ENCODE measurements at places on chromosomes 7 and 10.
A peak's percentile ranks its signal among the peaks of the same experiment; 100 is the strongest.

DNA sequence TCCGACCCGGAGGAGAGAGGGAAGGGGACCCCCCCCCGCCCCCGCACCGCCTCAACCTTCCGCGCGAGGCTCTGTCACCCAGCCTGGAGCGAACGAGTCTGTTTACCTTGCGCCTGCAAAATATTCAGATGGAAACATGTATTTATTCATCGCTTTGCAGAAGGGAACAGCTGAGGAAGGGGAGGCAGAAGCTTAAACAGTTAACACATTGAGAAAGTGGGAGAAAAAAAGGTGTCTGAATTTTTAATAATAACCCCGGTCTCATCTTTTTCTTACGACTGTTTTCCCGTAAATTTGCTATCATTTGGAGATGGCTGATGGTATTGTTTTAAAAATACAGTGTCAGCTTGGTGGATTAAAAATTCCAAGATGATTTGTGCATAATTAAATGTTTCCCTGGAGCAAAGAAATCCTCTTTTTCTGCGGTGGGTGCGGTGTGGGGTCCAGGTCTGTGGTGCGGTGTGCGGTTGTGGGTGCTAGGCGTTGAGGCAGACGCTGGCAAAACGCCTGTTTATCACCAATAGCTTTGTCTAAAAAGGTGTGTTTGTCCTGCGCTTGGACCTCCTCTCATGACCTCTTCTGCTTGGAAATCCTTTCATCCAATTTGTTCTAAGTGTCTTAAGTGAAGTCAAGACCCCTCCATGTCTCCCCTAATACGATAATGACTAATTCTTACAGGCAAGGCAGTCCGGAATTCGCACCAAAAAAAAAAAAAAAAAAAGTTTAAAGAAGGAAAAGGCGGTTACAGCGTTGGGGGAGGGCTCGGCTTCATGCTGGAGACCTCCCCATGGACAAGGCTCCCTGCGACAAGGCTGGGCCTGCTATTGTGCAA lies 1.6 kb downstream of the UNCX start:
- no peak for DNase-seq

DNA sequence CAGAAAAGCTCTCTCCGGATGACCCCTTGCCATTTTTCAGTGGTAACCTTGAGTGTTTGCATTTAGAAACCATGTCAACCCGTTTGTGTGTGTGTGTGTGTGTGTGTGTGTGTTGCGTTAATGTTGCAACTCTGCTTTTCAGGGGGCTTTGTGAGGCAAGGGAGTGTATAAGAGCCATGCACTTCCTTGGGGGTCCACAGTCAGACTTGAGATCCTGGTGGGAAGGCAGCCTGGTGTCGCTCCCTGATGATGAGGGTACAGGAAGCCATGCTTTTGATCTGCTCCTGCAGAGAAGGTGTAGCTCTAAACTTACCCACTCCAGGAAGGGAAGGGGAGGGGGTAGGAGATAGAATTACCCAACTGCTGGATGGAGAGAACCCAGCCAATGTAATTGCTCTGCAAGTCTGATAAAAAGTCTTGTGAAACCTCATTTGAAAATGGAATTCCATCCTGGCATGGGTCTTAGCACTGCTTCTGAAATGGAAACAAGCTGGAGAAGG lies 10.7 kb downstream of the GRK5 start:
- DNase-seq = no peak

DNA sequence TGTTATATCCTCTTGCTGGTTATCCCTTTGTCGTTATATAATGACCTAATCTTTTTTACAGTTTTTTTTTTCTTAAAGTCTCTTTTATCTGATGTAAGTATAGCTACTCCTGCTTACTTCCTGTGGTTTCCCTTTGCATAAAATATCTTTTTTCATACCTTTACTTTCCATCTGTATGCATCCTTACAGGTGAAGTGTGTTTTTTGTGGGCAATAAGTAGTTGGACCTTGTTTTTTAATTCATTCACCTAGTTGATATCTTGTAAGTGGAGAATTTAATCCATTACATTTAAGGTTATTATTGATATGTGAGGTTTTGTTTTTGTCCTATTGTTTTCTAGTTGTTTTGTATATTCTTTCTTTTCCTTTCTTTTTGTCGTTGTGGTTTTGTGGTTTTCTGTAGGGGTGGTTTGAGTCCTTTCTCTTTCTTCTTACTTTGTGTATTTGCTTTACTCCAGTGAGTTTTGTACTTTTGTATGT lies 168.6 kb downstream of the MLLT10 start:
- DNase-seq = no peak

- no peak for DNase-seq
Observed at GRCh38 chr10:6103591-6103990, 14.8 kb downstream of the RBM17 start.

GRCh38 chr7:42549866-42550485 lies 313.0 kb upstream of the GLI3 start:
- no peak for DNase-seq

DNA sequence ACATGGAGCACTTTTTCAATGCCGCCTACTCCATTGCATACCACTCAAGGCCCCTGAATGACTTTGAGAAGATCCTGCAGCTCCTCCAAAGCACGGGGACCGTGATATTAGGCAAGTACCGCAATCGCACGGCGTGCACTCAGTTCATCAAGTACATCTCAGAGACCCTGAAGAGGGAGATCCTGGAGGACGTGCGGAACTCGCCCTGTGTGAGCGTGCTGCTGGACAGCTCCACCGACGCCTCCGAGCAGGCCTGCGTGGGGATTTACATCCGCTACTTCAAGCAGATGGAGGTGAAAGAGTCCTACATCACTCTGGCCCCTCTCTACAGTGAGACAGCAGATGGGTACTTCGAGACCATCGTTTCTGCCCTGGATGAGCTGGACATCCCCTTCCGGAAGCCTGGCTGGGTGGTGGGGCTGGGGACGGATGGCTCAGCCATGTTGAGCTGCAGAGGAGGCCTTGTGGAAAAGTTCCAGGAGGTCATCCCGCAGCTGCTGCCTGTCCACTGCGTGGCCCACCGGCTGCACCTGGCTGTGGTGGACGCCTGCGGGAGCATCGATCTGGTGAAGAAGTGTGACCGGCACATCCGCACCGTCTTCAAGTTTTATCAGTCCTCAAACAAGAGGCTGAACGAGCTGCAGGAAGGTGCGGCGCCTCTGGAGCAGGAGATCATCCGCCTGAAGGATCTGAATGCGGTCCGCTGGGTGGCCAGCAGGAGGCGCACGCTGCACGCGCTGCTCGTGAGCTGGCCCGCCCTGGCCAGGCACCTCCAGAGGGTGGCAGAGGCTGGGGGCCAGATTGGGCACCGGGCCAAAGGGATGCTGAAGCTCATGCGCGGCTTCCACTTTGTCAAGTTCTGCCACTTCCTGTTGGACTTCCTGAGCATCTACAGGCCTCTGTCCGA lies 12.7 kb upstream of the ATP6V0E2 start:
- no peak for DNase-seq

DNA sequence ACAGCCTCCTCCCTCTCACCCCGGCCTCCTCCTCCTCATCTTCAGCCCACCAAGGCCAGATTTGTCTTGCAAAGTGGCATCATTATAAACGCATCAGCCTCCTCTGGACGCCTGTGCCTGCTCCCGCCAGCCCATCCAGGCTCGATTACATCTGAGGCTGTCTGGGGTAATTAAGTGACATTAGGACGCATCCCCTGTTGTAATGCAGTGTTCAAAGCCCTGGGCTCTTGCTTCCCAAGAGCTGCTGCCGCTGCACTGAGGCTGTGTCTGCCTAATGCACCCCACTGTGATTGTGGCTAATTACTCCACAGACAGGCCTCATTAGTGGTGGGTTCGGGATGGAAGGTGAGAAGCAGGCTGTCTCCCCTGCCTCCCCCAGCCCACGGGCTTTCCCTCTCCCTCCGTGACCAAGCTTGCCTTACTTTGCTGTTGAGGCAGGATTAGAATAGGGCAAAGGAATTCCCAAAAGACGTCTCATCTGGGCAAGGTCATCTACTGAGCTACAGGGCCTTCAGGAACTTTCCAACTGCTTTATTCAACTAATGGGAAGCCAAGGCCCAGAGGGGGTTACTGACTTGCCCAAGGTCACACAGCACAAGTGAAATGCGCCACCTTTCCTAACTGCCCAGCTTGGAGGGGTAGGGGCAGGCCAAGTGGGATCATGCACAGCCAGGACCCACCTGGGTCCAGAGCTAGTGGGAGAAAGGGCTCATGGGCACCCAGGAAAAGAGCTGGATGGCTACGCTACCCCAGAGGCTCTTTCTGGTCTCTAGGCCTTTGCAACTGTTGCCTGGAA lies 66.2 kb upstream of the PCBD1 start:
- DNase-seq = no peak

GRCh38 chr7:41659539-41659938 lies 43.4 kb downstream of the INHBA start:
- DNase-seq = no peak

DNA sequence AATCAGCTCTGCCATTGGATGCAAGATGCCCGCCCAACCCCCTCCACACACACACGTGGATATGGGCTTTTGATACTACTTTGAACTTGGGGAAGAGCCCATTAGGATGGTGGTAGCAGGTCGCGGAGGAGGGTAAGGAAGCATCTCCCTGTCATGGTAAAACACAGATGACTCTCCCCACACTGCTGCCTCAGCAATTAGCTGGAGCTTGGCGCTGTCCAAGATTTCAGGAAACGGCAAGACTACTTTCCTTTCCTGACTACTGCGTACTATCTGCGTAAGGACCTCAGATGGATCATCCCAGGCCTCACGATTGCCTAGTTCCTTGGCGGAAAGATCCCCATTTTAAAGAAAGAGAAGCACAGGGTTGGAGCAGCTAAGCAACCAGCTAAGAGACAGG lies 134.3 kb downstream of the C10orf90 start:
- DNase-seq = no peak

- DNase-seq = no peak
Observed at GRCh38 chr10:11869219-11869618, 46.1 kb downstream of the PROSER2 start.

DNA sequence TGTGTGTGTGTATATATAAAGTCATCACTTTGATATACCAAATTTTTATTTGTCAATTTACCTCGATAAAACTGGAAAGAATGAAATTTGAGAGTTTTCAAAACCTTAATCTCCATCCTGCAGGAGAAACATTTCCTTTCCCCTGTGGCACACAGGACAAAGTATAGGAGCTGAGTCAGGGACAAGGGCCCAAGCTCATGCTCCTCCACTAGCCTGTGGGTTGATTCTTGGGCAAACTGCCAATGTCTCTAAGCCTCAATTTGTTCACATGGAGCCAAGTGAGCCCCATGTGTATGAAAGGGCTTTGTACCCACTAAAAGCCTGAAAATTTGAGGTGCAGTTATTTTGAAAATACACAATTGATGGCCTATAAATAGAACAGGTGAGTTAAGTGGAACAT lies 60.3 kb upstream of the IL6 start:
- no peak for DNase-seq

DNA sequence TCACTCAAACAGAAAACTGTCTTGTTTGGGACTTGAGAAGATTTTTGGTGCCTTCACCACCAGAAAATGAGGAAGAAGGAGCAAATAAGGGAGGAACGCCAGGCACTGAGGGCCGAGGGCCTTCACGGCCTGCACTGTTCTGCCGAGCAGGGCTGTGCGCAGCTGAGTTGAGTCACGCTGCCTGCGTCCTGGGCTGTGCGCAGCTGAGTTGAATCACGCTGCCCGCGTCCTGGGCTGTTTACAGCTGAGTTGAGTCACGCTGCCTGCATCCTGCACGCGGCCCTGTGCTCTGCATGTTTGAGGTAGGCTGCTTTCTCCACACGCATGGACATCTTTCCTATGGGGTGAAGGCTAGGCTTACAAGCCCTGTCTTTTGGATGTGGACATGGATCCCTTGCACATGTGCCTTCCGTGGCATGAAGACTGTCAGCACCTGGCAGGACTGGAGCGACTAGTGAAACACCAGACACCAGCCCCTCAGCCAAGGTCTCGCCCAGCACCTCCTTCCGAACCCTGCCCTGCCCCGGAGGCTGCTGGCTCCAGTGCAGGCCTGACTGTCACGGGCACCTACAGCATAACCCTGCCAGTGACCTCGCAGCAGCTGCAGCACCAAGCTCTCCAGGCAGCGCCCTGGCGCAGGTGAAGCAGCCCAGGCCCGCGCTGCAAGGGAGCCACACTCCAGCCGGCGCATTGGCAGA lies 96.7 kb downstream of the HTR5A start:
- DNase-seq = peak; percentile 70

DNA sequence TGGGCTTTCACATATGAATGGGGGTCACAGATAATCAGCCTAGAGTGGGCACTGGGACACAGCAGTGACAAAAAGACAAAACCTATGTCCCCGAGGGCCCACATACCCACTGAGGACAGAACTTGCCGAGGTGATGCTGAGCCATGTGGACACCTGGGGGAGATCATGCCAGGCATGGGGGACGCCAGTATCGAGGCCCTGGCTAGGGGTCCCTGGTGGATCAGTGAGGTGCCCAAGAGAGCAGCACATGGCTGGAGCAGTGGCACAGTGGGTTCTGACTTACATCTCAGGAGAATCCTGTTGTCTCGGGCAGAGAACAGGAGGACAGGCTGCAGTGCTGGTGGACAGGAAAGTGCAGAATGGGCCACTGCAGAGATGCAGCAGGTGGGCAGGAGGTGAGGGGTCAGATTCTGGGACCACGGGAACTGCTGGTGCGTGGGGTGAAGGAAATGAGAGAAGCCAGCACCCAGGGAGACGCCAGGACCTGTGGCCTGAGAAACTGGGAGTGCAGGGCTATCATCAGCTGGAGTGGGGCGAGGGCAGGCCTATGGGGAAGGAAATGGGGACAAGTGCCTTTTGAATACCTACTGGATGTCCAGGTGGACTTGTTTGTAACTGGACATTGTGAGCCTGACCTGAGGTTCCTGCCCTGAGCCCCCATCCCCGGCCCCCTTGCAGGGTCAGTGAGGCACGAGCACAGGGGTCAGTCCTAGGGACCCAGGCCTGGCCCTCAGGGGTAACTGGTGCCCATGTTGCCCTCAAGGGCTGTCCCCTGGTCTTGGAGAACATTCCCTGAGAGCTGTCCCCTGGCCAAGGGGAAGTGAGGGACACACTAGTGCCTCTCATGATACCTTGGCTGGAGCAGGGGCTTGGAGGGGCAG lies 91.2 kb upstream of the RET start:
- DNase-seq = no peak

DNA sequence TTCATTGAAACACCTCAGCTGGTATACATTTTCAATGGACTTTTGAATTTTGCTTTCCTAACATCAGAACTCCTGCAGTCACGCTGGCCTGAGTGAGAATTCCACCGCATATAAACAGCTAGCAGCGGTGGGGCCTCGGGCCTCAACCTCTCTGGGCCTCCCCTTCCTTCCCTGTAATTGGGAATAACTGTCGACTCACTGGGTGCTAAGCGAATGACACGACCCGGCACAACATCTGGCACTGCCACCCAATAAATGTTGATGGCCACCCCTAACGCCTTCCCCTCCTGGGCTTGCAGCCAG lies 670 bp downstream of the RCC1L start:
- DNase-seq = no peak

GRCh38 chr7:81949306-81949705 lies 179.5 kb upstream of the HGF start:
- no peak for DNase-seq

GRCh38 chr10:3671386-3671955 lies 113.5 kb downstream of the KLF6 start:
- no peak for DNase-seq

GRCh38 chr7:98733036-98733435 lies 116.0 kb downstream of the NPTX2 start:
- no peak for DNase-seq
